ENCODE measurements at places on chromosomes 12 and 14.

GRCh38 chr12:76863837-76864236, 15.0 kb downstream of the CSRP2 start:
- no peak for DNase-seq

DNA sequence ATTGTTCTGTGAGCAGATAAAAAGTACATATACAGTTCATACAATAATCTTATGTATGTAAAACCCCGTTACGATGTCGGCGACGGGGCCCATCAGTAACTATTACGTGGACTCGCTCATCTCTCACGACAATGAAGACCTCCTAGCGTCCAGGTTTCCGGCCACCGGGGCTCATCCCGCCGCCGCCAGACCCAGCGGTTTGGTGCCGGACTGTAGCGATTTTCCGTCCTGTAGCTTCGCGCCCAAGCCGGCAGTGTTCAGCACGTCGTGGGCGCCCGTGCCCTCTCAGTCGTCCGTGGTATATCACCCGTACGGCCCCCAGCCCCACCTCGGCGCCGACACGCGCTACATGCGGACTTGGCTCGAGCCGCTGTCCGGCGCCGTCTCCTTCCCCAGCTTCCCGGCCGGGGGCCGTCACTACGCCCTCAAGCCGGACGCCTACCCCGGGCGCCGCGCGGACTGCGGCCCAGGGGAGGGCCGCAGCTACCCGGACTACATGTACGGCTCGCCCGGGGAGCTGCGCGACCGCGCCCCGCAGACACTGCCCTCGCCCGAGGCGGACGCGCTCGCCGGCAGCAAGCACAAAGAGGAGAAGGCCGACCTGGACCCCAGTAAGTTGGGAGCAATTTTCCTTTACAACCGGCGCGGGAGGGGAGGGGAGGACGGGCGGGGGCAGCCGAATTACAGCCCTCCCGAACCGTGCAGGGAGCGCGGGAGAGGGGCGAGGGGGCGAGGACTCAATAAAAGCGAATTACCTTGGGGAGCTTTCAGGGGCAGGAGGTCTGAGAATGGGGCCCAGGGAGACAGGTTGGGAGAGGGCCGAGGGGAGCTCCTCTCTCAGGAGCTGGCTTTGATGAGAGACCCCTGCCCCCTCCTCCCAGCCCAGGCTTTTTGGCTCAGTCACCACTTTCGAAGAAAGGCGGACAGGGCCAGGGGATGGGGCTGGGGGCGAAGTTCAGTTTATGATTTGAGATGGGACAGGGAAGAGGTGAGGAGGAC, at the start of gene HOXC9:
Gene HOXC9 (plus strand): TSS at position 46 of the 999 bp plus-strand sequence. CDS start 28 bp downstream, at position 74.
- no peak for DNase-seq

GRCh38 chr12:119301379-119301778, 33.1 kb upstream of the CCDC60 start:
- DNase-seq = no peak

GRCh38 chr12:121524196-121524916, 56.5 kb downstream of the KDM2B start:
- no peak for DNase-seq

- no peak for DNase-seq
These were observed 6.8 kb upstream of the PPP1R13B start for GRCh38 chr14:103854017-103854808.

- DNase-seq = no peak
These were observed 271.9 kb upstream of the PDE3A start for GRCh38 chr12:20096430-20096829.

GRCh38 chr12:131468206-131468605, 242.7 kb upstream of the SFSWAP start:
- DNase-seq = no peak

GRCh38 chr12:53798575-53798974, 46.8 kb upstream of the CISTR start:
- peak; percentile 18 for DNase-seq

- DNase-seq = peak; percentile 74
These were observed 3.7 kb upstream of the NECAP1 start for GRCh38 chr12:8078398-8078797.

DNA sequence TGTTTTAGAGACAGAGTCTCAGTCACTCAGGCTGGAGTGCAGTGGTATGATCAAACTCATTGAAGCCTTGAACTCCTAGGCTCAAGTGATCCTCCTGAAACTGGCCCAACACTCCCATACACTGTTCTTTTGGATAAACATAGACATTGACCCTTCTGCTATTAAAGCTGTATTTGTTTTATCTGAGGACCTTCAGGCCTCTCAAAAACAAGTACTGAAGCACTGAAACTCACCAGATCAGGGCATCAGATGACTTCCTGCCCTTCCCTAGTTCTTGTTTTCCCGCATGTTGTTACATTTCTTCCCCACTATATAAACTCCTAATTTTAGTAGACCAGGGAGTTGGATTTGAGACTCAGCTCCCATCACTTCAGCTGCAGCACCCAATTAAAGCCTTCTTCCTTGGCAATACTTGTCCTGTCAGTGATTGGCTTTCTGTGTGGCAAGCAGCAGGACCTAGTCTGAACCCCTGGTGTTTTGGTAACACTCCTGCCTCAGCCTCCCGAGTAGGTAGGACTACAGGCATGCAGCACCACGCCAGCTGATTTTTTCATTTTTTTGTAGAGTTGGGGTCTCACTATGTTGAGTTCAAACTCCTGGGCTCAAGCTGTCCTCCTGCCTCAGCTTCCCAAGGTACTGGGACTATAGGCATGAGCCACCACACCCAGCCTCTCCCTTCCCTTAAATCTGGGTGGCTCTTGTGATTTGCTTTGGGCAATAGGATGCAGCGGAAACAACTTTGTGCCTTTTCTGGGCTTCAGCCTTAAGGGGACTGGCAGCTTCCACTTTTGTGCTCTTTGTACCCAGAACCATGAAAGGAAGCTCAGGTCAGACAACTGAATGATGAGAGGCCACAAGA, 12.5 kb upstream of the IFT81 start:
- no peak for DNase-seq

DNA sequence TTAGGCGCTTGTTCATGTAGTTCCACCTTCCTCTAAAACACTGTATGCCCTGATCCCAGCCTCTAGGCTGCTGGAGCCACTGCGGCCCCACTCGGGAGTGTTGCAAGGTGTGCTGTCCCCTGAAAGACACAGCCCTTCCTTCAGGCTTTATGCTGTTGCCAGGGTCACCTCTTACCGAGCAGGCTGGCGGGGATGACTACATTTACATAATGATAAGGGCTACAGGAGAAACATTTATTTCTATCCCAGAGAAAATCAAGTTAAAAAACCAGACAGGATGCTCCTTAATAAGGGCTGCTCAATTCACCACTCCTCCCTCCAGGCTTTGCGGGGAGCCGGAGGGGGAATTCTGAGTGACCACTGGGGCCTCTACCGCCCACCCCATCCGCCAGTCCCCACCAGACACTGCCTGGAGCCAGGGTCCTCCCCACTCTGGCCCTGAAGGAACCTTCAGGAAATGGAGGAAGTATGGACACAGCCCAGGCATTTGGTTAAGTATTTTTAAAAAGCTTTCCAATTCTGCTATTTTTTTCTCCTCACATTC, 200.6 kb downstream of the TTC7B start:
- no peak for DNase-seq

- DNase-seq = peak; percentile 45
These were observed 44.6 kb upstream of the VRK1 start for GRCh38 chr14:96752594-96752993.

GRCh38 chr12:59240048-59240447, 319.7 kb upstream of the LRIG3 start:
- no peak for DNase-seq

DNA sequence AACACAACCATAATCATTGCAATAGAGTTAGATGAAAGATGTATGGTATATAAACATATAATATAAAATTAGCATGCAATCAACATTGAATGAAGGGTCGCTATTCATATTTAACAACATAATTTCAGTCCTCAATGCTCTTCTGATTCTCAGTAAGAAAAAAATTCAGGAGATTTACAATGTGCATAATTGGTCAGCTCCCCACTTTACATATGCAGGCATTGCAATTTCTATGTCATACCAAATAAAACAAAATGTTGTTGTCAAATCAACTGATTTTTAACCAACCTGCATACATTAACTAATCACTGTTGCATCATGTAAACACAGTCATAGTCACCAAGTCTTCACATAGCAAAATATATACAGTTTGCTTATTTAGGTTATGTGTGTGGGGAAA, 5.2 kb upstream of the SLCO1A2 start:
- no peak for DNase-seq

GRCh38 chr12:24230061-24230701, 280.7 kb upstream of the SOX5 start:
- no peak for DNase-seq

DNA sequence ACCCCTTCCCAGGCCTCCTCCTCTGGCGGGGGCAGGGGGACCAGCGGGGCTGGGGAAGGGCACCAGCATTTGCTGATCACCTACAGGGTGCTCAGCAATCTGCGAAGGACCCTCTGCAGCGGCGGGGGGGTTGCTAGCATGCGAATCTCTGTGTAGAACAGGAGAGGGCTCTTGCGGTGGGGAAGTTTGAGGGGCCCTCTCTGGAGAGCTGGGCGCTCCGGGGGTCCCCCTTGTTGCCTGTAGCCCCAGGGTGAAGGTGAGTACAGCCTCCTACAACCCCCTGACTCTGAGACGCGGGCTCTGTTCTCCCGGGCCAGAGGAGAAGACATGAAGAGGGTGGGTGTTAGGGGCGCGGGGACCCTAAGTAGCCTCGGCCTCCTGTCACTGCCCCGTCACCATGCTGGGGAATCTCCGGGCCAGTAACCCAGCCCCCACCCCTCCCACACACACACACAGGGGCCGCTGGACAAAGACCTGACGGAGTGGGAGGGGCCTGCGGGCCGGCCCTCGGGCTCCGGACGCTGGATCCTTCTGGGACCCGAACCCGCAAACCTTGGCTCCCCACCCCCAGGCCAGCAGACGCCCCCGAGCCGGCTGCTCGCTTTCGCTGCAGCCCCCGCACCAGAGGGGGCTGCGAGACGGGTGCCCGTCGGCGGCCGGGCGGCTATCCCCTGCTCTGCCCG, 734 bp downstream of the FIGNL2 start:
- no peak for DNase-seq

DNA sequence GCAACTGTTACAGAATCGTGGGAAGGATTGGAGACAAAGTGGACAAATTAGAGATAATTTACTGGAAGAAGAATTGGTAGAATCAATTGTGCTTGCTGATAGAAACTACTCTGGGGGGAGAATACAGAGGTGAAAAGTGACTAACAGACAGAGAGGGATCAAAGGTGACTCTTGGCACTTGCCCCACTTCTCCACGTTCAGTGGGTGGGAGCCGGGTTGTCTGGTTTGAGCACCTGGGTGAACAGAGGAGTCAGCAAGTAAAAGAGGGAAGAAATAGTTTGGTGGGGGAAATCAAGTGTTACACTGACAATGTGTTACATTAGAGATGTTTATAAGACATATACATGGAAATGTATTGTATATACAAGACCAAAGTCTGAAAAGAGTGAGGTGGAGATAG, 69.1 kb downstream of the PPP2R5E start:
- no peak for DNase-seq

GRCh38 chr12:111748867-111749266, 17.9 kb upstream of the ALDH2 start:
- DNase-seq = no peak

DNA sequence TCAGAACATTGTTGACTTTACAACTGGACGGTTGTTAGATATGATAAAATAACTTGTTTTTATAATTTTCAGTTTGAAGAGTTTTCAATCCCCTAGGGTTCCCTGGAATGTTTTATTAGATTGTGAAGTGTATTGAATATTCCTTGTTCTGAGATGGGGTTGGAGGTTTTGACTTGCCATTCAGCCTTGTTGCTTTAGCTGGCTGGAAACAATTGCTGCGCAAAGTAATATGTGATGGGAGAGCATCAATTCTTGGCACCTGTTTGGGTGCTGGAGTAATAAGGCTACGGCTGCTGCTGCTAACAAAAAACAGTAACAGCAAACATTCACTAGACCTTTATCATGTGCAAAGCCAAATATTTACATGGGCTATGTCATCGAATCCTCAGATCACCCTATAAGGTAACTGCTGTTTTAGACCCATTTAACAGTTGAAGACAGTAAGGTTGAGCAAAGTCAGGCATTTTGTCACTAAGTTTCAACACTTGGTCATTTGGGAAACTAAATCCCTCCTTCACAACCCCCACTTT, 241.0 kb upstream of the TBX3 start:
- DNase-seq = no peak
